ENCODE measurements at places on chromosomes 2 and 18.

GRCh38 chr2:55087936-55088335 is 37.7 kb upstream of the RTN4 start:
- DNase-seq = no peak

GRCh38 chr2:26615336-26615859 is 25.8 kb downstream of the CIB4 start:
- DNase-seq = no peak

DNA sequence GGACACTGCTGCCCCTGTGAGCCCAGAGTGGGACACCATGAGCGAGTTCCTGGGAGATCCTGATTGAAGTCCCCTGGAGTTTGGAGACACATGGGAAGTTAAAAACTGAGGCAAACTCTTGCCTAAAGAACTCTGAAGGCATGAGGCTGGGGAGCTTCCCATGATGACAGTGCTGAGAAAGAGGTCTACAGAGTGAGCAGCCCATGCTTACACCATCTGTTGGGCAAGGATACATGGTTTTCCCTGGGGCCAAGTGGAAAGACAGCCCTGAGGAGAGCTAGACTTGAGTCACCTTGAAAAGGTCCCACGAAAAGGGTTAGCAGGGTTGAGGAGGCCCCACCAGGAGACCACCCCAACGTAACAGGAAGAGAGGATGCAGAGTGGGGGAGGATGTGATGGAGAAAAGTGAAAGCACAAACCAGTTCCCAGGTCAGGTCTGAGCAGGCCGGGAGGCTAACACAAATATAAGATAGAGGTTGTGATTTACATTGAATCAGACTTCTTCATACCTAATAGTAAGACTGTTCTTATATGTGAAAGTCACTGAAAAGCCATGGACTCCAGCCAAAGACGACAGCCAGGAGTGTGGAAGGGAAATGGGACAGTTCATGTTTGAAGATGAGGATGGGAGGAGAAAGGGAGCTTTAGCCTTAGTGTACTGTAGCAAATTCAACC is 13.5 kb upstream of the FEZ2 start:
- DNase-seq = no peak

DNA sequence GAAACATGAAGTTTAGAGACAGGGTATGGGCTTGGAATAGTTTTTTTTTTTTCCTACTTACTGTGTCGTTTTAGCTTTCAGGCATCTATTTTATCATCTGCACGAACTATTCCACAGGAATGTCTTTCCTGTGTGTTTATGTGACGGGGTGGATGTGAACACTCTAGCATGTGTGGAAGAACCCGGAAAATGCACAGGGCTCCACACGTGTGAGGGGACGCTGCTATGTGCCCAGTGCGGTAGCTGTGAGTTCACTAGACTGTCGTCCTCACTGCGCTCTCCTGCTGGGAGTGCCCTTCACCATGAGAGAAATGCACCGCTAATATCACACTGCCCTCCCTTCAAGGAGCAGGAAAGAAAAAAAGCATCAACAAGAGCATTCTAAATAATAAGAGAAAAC is 250.8 kb upstream of the PXDN start:
- DNase-seq = no peak

DNA sequence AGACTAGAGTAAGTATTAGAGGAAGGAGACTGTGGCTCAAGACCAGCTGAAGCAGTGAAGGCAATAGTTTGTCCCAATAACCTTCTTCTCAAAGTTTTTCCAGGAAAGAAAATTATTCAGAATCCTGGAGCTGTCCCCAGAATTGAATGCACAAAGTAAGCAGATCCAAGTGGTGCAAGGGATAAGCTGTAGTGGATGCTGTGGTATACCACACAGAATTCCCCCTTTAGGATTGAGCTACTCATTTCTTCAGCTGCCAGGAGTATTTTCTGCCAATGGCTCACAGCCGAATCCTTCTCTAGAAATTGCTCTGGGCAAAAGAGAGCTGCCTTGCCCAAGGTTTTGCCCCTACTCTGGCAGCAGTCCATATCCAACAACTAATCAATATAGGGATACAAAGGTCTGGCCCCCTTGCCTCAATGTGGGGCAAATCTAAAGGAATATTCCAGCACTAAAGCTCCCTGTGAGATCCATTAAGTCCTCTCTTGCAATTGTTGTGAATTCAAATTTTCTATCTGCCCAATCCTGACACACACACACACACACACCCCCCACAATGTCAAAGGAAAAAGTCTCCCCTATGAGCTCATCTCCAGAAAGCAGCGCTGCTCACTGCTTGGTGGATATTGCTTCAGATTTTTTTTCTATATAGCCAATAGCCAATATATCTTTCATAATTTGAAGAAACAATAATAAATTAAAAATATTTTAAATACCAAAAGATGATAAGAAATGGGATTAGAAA is 18.4 kb upstream of the TCF7L1 start:
- no peak for DNase-seq

GRCh38 chr2:228107846-228108245 is 73.6 kb downstream of the SPHKAP start:
- DNase-seq = no peak

GRCh38 chr2:218516614-218517013 is 51.5 kb downstream of the USP37 start:
- DNase-seq = no peak

DNA sequence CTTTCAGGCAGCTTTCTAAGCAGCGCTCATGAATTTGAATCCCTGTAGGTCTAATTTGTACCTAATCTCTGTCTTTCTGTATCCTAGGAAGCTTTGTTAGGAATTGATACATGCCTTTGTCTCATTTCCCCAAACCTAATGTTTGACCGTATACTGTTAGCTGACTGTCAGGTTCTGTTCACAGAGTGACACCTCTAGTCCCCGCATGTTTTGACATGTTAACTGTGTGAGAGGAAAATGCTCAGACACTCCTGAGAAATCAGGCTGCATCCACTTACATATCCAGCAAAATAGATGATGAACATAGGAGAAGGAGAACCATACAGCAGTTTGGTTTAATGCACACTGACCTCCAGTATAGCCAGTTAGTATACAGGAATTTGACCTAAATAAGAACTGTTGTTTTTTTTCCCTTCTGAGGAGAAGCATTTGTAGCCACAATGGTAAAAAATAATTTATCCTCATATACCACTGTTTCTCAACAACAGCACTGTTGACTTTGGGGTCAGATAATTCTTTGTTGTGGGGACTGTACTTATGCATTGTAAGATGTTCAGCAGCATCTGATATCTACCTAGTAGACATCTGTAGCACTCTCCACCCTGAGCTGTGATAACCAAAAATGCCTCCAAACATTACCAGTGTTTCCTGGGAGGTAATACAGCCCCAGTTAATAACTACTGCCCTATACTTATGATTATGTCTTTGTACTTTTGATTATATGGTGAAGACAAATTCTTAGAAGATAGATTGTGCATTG is 130.9 kb downstream of the NCOA1 start:
- no peak for DNase-seq

All from activated CD8-positive, alpha-beta memory T cell treated with anti-CD3 and anti-CD28 coated beads, Interleukin-2, amount 50 U/mL, for 48 hours (primary cell).